NCI-H146 (cell line): ENCODE measurements at places on chromosomes 6 and 20.

GRCh38 chr6:142058551-142059290 is 74.0 kb upstream of the GJE1 start:
- no peak for DNase-seq

- DNase-seq: no peak
These were observed 630.6 kb downstream of the GRIK2 start for GRCh38 chr6:102023977-102024657.

DNA sequence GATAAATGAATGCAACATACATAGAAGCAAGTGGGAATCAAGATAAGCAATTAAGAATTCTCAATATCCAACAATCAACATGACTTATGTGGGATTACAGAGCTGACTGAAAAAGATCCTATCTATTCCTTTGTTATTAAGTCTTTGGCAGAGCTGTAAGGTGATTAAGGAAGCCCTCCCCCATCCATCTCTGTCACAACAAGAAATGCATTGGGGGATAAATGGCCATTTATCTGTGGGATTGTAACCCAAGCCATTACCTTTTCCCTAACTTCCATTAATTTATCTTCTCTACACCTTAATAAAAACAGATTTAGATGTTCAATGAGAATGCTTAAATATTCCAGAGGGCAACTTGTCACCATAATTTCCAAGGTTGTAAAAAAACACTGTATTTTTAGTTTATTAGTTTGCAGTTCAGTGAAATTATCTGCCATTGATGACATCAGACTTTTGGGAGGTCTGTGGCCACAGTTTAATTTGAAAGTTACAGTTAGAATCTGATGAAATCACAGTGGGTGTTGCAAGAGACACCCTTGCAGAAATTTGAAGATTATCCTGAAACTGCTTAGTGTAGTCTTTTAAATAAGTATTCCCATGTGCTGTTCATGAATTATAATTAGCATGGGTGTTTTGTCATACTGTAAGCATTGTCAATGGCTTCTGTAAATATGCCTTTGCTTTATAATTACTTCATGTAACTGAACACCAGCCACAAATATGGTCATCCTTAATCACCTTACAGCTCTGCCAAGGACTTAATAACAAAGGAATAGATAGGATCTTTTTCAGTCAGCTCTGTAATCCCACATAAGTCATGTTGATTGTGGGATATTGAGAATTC is 49.4 kb upstream of the FYN start:
- peak; percentile 87 for DNase-seq

DNA sequence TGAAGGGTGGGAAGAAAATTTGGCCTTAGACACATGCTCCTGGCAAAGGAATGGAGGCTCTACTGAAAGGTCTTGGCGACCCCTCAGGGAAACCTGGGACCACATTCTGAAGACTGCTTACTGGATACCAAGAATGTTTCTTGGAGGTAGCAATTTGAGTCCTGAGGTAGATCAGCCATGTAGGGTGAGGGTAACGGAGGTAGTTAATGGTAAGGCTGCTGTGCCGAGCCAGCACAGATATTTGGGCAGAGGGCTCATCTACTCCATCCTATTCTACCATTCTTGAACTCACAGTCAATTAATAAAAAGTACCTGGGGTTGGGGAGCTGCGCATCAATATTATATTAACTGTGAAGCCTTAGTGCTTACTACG is 401 bp upstream of the PHF3 start:
- no peak for DNase-seq

DNA sequence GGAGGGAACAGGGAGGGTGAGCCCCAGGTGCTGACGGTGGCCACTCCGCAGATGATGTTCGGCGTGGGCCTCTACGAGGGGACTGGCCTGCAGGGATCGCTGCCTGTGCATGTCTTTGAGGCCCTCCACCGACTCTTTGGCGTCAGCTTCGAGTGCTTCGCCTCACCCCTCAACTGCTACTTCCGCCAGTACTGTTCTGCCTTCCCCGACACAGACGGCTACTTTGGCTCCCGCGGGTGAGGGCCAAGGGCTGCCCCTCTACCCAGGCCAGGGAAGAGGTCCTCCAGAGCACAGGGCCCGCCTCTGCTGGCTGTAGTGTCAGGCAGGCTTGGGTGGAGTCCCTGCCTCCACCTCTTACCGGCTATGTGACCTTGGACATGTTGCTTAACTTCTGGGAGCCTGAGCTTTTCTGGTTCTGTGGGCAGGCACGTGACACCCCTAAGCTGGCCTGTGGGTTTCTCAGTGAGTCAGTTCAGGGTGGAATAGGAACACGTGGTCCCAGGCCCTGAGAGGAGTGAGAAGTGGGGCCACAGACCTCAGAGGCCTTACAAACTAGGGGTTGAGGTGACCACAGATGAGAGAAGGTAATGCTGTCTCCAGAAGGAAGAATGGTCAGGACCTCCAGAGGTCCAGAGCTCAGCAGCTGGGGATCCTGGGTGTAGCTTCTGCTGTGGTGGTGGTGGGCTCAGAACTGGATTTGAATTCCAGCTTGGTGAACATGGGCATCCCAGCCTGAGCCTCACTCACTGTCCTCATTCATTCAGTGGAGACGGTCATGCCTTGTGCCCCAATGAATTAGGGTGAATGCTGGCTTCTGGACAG is 11.9 kb downstream of the PCIF1 start:
- DNase-seq: no peak

GRCh38 chr20:37816726-37817125 is 86.2 kb upstream of the VSTM2L start:
- peak; percentile 40 for DNase-seq
